Kidney tubule cell (primary cell): ENCODE measurements at places on chromosomes 2 and 18.

- DNase-seq, result no peak
Measured at GRCh38 chr2:161315380-161315779, 7.2 kb downstream of the PSMD14 start.

DNA sequence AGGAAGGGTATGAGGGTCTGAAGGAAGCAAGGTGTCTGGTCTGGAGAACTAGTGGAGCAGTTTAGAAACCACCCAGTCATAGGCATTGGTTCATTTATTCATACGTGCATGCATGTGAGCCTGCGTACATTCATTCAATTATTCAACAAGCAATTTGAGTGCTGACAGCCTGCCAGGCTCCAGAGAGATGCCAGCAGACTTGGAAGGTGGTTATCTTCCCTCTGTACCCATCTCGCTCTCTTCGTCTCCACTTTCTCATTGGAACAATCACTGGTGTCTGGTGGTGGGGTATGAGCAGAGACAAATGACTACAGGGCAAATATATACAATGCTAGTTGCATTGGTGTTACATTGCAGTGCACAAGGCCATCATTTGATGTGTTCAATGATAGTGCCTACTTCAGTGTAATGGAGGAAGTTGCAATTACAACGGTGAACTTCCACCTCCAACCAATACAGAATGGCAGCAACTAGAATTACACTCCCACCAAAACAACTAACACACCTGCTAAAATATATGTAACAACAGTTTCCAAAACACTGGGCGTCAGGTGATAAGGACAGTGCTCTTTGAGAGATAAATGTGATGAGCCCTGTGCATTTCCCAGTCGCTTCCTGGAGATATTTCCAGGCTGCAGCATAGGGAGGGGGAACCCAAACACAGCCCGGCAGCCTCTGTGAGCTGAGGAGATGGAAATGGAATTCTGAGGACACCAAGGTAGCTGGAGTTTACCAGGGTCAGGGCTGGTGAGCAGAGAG, 32.6 kb upstream of the CNGA3 start:
- no peak for DNase-seq

DNA sequence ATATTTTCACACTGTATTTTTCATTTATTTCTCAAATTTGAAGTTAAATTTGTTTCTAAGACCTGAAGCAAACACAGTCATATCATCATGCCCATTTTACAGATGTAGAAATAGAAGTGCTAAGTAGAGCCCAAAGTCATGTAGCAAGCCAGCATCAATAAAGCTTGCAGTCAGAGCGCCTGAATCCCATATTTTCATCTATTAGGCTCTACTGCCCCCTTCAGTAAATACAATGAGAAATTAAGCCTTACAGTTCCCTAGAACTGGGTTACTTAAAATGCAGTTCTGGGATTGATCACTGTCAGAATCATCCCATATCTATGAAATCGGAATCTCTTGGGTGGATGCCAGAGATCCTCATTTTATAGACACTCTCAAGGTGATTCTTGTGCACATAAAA, 419.9 kb downstream of the TGIF1 start:
- peak; percentile 75 for DNase-seq

DNA sequence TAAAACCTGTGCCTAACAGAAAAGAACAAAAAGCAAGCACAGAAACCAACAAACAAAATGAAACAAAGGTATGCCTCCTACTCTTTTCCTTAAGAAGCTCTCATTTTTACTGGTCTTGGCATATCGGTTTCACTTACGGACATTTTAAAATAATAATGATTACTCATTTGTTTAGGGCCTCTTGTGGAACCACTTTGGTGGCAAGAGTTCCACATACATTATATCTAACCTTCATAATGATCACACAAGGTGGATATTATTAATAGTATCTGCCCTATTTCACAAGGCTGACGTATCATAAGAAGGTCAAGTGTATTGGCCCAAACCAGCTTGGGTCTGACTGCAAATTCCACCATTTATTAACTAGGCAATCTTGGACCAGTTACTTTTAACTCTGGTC, 304.7 kb downstream of the TCF4 start:
- no peak for DNase-seq

GRCh38 chr18:22149710-22150109, 19.7 kb upstream of the GATA6 start:
- DNase-seq, result no peak

DNA sequence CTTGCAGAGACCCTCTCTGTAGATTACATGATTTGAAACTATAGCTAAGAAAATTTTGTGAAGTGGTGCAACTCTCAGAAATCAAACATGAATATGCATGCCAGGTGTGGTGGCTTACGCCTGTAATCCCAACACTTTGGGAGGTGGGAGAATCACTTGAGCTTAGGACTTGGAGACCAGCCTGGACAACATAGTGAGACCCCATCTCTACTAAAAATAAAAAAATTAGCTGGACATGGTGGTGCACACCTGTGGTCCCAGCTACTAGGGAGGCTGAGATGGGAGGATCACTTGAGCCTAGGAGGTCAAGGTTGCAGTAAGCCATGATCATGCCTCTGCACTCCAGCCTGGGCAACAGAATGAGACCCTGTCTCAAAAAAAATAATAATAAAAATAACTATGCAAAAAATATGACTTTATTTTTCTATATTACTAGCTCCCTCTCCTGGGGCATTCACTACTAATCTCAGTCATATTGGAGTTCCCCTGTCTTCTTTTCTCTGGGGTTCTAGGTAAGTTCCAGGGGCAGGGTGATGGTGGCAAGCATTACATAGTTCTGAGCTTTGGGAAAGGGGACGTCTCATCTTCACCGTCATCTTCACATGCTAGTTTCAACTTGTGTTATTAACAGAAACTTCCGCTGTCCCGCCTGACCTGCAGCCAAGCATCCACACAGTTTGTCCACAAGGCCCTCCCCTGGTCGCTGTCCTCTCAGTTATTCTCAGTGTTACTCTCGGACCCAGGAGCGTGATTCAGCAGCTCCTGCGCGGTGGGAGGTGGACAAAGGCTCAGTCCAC, 96.8 kb upstream of the MBOAT2 start:
- DNase-seq, result no peak

DNA sequence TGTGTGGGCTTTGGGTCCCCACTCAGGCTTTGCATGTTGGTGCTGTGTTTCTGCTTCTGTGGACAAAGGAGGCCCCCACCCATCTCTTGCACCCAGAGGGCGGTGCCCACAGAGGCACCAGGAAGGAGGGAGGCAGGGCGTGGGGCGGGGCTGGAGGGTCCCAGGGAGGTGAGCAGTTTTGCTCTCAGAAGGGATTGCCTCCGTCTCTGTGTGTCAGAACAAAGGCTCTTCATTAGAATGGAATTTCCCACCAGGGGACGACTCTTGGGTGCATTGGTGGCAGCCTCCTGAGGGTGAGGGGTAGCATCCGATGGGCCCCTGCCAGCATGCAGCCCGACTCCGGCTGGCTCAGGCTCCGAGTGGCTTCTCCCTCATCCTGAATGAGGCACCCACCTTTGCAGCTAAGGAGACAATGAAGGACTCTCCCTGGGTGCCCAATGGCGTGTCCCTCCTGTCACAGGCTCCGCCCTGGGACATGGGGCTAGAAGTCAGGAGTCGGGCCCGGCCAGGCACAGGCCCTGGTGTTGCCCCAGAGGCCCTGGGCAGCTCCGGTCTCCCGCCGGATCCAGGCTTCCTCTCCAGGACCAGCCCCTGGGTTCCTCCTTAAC, 7.0 kb upstream of the ERFE start:
- DNase-seq, result no peak

- no peak for DNase-seq
Measured at GRCh38 chr18:65365245-65365980, 385.4 kb upstream of the CDH7 start.

- no peak for DNase-seq
Measured at GRCh38 chr2:184004289-184004947, 593.9 kb upstream of the ZNF804A start.

- no peak for DNase-seq
Measured at GRCh38 chr2:189440644-189440946, 679 bp upstream of the WDR75 start.

- no peak for DNase-seq
Measured at GRCh38 chr2:138881126-138881525, 100.9 kb upstream of the NXPH2 start.

DNA sequence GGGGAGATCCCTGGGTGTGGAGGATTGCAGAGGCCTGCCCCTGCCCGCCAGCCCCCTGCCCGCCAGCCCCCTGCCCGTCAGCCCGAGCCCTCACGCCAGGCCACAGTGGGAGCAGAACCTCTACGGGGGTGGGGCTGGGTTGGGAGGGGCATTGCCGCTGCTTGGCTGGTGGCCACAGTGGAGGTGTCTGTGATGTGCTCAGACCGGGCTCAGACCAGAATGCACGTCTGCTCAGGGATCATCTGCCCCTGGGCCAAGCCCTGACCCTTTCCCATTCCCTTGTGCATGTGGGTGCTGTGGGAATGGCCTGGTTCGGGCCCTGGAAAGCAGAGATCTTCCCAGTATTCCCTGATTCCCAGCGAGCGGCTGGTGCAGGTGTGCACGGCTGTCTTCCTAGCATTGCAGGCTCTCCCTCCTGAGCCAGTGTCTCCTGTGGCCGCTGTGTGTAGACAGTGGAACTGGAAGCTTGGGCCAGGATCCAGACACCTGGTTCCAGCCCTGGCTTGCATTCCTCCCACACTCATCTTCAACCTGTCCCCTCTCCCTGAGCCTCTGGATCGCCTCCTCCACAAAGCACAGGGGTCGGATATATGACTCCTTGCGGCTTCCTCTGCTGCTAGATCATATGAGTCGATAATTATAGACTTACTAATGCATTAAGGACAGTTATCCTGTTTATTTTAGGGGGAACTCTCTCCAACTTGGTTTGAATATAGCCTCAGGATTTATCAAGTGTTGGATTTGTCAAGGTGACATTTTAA, 161.6 kb downstream of the LDLRAD4 start:
- no peak for DNase-seq

GRCh38 chr2:153509133-153509532, 30.6 kb upstream of the RPRM start:
- DNase-seq, result peak; percentile 1

- no peak for DNase-seq
Measured at GRCh38 chr18:47680488-47680887, 250.0 kb downstream of the SMAD2 start.

- DNase-seq, result no peak
Measured at GRCh38 chr2:124180635-124181034, 155.5 kb downstream of the CNTNAP5 start.

- DNase-seq, result no peak
Measured at GRCh38 chr2:61266632-61267505, 104.9 kb downstream of the C2orf74 start.

GRCh38 chr2:216545359-216545758, 46.7 kb downstream of the RPL37A start:
- DNase-seq, result no peak

DNA sequence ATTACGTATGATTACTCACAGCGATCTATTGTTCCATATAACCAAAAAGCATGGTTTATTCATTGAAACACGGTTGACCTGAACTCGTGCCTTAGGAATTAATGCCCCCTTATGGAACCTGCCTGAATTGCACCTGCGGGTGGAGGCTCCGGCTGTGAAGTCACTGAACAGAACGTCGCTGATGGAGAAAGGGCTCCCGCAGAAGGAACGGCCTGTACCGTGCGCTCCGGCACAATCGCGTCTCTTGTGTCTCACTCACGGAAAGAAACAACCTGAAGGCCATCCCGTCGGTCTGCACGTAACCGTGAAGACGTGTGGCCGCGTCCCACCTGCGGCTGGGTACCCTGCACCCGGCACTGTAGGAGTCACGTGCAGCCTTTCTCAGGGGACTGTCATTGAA, 133.1 kb downstream of the NFATC1 start:
- peak; percentile 63 for DNase-seq

- DNase-seq, result no peak
Measured at GRCh38 chr2:231951452-231952035, 10.0 kb upstream of the DIS3L2 start.

DNA sequence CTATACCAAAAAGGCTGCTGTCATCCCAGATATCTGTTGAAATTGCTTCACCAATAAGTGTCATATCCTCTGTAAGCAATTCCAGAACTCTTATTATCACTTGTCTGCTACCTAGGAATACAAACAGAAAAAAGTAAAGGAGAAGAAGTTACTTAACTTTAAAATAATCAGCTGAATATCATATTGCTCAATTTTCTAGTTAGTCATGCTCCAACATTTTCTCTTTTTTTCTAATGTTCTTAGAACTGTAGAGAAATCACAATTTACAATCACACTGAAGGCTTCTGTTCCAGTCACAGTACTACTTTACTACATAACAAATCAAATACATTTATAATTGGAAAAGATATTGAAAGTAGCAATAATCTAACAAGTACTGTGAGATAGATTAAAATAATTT, 17.4 kb downstream of the RTTN start:
- no peak for DNase-seq

DNA sequence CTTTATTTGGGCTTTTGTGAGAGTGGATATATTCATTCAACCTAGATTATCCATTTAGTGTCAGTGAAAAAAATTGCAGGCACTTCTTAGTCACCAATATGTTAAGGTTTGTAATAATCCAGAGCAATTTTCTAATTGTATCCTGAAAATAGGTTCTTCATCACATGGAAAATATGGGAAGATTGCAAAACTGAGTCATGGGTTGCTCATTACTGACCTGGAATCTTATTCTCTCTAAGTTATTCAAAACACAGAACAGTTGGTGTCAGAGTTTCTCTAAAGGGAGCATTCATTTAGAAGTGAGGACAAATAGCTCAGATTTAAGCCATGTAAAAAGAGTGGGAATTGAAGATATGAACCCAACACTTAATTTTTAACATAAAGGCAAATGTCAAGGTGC, 181.3 kb downstream of the IKZF2 start:
- DNase-seq, result peak; percentile 58

GRCh38 chr2:27773959-27774358, 2.4 kb downstream of the MRPL33 start:
- peak; percentile 47 for DNase-seq

DNA sequence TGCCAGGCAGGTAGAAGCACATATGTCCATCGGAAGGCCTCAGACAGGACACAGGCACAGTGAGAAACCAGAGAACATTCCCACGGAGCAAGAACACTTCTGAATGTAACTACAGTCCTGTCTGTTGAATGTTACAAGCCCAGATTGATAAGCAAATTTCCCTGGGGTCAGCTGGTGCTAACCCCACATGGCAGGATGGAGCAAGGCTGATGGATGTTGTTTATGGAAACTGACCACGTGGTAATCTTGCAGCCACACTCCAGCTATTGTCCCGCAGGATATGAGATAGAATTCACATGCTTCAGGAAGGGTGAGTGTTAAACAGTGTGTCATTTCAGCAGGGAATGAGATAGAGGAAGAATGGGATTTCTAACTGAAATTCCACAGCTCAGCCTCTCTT, 138.8 kb upstream of the COPS8 start:
- DNase-seq, result no peak
